ENCODE measurements at places on chromosomes 3 and 15.
A peak's percentile ranks its signal among the peaks of the same experiment; 100 is the strongest.

- DNase-seq = no peak
These were observed 105.6 kb upstream of the TGFBR2 start for GRCh38 chr3:30500666-30501399.

GRCh38 chr3:135878501-135878900 is 87.0 kb upstream of the PPP2R3A start:
- no peak for DNase-seq

DNA sequence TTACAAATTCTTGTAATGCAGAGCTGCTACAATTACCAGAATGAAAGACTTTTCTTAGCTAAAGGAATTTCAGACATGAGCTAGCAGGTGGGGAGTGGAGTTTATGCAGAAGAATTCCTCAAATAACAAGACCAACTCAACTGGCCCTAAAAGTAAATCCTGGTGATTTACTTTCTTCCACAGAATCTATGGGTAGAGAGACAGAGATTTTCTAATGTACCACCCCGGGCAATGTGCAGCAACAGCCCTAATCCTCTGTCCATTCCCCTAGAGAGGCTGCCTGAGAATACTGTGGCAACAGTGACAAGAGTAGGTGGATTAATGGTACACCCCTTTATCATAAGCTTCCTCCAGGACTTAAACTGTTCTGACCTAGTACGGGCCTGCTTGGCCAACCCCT is 55.2 kb downstream of the AQR start:
- no peak for DNase-seq

DNA sequence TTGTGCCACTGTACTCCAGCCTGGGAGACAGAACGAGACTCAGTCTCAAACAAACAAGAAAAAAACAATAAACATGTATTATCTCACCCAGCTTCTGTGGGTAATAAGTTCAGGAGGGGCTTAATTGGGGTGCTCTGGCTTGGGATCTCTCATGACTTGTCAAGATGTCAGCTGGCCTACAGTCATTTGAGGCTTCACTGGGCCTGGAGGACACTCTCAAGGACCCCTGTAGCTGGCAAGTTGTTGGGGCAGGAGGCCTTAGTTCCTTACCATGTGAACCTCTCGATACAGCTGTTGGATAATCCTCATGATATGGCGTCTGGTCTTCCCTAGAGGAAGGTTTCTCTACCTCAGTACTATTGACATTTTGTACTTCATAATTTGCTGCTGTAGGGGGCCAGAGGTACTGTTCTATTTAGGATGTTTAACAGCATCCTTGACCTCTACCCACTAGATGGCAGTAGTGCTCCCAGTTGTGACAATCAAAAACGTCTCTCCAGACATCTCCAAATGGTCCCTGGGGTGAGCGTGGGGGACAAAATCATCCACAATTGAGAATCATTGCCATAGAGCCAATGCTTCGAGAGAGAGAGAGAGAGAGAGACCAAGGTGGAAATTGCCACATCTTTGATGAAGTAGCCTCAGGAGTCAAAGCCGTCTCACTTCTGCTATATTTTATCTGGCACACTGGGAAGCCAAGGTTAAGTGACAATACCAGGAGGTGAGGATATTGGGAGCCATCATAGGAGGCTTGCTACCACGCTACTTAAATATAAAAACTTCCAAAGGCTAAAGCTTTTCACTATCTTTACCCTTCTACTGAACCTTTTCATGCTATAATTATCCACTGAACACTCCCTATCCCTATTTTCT is 23.9 kb upstream of the SLTM start:
- peak; percentile 30 for DNase-seq

GRCh38 chr15:39728845-39729244 is 53.8 kb downstream of the FSIP1 start:
- no peak for DNase-seq

GRCh38 chr15:75107908-75108838 is 84.8 kb downstream of the PPCDC start:
- peak; percentile 9 for DNase-seq

GRCh38 chr3:179697736-179698332 is 45.0 kb downstream of the USP13 start:
- no peak for DNase-seq

DNA sequence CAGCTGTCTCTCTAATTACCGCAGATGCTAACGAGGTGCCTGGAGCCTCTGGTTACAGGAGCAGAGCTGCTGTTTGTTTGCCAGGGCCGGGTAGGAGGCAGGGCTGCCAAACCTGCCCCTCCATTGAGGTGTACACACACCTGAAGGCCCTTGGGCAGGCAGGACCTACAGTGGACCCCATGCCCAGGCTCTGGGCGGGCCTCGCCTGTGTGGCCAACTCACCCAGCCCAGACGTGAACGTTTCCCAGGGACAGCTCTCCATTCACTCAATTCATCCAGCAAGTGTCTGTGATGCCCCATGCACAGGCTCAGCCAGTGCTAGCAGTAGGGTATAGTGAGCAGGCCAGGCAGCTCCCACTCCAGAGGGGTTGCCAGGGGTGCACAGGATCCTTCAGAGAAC is 43.7 kb downstream of the PLXNA1 start:
- DNase-seq = no peak

GRCh38 chr3:123781571-123782275 is 102.4 kb downstream of the MYLK start:
- no peak for DNase-seq

DNA sequence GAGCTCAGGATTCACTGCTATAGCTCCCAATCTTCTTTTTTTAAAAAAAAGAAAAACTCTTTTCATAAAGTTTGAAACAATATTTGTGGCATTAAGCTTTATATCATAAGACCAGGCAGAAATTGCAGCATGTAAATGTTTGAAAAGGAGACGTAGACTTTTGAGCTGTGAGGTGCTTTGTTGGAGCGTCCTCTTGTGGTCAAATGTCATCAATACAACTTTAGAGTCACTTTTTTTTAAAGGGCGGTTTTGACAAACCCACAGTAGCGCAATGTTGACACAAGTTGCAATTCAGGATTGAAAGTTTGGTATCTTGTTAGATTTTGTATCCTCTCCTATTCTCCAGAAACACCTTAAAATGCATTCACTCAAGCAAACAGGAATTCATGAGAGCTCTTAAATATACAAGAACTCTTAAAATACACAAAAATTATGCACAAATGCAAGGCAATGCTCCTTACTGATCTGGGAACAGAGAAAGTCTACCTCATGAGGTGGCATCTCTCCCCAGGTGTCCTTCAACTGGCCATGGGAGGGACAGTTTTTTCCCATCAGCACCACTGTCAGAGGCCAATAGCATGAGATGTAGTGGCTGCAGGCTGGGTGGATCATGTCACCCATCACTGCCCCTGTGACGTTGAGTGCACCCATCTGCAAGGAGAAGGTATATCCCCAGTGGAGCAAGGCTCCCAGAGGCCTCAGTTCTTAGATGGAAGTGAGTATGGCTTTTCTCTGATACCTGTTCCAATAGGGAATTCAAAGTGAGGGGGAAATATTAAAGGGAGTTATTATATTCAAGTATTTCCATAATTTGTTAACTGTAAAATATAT is 70.7 kb downstream of the ANXA2 start:
- DNase-seq = no peak

- no peak for DNase-seq
These were observed 1029.2 kb downstream of the OTOL1 start for GRCh38 chr3:162525771-162526170.

- DNase-seq = no peak
These were observed 117.8 kb upstream of the AGBL1 start for GRCh38 chr15:85961821-85962220.

- DNase-seq = no peak
These were observed 54.1 kb upstream of the TIPARP start for GRCh38 chr3:156620260-156620659.

- no peak for DNase-seq
These were observed 903 bp upstream of the ZSCAN2 start for GRCh38 chr15:84599906-84600305.

DNA sequence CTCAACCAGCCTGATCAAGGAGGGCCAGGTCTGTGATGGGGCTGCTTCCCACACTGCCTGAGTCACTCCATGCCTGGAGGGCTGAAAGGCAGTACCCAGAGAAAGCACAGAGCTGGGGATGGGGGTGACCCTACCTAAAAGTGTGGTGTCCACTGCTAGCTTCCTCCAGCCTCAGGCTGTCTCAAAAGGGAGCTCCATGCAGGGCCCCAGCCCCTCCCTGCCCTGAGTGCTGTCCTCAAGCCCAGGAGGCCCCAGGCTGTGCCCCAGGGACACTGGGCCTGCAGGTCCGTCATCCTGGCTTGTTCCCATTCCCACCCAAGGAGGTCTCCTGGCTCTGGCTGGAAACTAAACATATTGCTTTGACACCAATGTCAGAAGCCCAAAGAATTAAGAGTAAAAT is 56.8 kb downstream of the ZNF445 start:
- no peak for DNase-seq

GRCh38 chr3:142863010-142863817 is 25.7 kb downstream of the PCOLCE2 start:
- no peak for DNase-seq

DNA sequence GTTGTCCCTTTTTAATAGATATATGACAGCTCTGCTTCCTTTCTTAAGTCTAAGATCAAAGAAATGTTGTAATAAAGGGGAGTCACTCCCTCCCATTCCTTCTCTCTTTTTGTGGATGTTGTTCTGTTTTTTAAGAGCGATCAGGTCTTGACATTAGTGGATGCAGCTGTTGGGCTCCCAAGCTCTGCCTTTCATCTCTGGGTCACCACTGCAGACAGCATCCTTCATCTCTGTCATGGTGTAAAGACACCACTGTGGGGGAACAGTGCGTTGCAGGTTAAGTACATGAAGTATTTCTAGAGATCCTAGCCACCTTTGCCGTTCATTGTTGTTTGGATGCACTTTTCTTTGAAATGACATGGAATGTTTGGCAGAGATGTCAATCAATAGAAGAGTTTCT is 17.7 kb downstream of the FNDC3B start:
- DNase-seq = no peak

DNA sequence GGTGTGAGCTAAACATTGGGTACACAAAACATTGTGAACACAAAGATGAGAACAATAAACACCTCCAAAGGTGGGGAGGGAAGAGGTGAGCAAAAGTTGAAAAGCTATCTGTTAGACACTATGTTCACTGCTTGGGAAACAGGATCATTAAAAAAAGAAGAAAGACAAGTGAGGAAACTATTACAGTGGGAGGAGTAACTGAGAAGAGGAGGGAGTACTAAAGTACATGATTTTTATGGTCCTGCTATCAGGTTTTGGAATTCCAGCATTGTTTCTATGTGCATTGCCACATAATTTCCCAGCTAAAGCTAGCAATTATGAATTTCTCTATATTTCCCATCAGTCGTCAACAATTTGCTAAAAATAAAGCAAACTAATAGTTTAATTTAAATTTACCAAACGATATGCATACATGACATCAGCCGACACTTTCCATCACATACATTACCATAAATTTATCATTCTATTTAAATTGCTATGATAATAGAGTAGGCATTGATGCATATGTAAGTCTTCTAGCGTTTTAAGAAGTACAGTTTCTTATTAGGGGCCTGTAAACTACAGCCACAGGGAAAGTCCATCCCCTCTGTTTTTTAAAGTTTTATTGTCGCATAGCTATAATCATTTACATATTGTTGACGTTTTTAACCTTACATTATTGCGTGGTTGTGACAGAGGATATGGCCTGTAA is 221.8 kb downstream of the CHL1 start:
- DNase-seq = no peak

- no peak for DNase-seq
These were observed 24.0 kb downstream of the GOLIM4 start for GRCh38 chr3:168071591-168072322.

- DNase-seq = no peak
These were observed 32.1 kb downstream of the KY start for GRCh38 chr3:134618478-134619300.

GRCh38 chr3:106552351-106553043 is 683.7 kb upstream of the CBLB start:
- DNase-seq = no peak

- DNase-seq = no peak
These were observed 71.3 kb upstream of the HES1 start for GRCh38 chr3:194064380-194065332.

DNA sequence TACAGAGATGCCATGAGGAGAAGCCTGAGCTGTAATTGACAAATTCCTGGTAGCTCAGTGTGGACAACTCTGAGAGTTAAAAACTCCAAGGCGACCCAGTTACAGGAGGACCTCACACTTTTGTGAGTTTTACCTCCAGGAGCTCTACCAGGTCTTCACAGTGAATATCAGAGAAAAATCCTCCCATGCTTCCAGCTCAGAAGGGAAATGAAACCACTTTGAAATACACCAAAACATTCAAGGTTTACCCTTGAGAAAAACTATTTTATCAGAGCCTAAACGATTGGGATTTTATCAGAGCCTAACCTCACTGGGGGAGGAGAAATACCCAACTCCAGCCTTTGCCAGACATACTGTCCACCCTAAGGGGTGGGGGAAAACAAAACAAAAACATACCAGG is 52.4 kb downstream of the MCCC1 start:
- DNase-seq = no peak

GRCh38 chr15:90812958-90813265 is 55.5 kb upstream of the FURIN start:
- DNase-seq = no peak

GRCh38 chr15:60077581-60078359 is 73.7 kb downstream of the FOXB1 start:
- no peak for DNase-seq

DNA sequence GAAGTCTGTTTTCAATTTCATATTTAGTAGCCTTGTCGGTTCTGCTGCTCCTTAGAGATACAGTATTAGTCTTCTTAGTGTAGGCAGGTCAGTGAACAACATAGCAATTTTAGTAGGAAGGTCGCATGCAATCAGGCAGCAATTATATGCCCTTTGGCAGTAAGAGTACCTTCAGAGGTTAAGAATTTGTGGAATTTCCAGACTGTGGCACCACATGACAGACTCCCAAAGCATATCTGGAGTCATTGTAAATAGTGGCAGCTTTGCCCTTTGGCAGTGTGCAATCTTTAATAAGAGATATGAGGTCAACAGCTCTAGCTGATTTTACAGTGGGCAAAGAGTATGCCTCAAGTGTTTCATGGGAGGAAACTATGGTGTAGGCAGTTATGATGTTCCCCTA is 1532.5 kb upstream of the CADM2 start:
- DNase-seq = no peak

DNA sequence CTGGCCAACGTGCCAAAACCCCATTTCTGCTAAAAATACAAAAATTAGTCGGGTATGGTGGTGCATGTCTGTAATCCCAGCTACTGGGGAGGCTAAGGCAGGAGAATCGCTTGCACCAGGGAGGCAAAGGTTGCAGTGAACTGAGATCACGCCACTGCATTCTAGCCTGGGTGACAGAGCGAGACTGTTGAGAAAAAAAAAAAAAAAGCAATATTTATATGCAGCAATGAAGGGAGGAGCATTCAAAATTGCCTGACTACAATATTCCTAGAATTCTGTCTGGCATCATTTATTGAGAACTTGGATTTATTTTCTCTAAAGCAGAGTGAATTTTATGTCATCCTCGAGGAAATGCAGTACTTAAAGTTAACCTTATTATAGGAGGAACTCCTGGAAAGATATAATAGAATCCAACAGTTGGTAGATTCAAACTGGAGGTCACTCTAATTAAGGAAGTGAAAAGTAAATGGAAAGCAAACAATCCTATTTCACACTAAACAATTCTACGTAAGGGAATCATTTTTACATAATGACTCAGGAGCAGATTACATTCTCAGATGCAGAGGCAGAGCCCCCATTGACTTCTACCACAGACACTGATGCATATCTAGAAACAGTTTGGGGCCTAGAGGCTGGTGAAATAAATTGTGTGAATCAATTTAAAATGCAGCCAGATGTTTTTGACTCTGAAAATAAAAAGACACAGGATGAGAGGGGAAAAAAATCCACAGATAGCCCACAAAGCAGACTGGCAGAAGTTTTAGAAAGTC is 82.1 kb upstream of the FHIT start:
- DNase-seq = no peak

GRCh38 chr15:48170981-48171380 is 7.1 kb downstream of the MYEF2 start:
- no peak for DNase-seq
